AG10803 (cell line): ENCODE measurements at places on chromosomes 6 and 20.

DNA sequence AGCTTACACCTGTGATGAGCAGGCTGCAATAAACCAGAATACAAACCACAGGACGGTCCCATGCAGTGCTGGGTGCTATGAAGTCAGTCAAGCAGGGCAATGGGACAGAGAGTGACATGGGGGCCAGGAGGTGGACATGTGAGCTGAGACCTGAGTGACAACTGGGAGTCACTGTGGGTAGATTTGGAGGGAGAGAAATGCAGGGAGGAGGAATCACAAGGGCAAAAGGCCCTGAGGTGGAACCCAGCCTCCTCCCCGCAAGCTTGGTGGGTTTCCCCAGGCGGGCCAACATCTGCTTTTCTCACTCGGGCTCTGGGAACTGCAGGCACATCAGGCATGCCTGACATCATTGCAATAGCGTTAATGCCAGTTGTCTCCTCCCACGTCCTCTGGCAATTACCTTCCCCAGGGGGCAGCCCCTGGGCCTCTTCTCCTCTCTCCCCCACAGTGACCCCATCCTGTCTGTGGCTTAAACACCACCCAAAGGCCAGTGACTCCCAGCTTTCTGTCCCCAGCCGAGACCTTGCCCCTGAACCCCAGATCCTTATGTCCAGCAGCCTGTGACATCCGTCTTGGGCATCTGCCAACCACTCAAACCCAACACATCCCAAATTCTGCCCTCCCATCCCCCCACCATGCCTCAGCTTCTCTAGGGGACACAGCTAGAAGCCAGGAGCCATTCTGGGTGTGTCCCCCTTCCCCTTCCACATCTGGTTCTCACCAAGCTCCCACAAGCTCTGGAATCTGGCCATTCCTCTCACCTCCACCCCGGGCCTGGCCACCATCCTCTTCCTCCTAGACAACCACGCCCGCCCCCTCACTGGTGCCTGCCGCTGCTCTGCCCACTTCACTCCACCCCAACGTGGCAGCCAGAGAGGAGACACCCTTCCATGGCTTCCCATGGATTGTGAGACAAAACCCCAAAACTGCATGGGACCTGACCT lies 28.2 kb downstream of the PDRG1 start:
- no peak for DNase-seq

GRCh38 chr6:165807249-165807960 lies 144.4 kb upstream of the PDE10A start:
- DNase-seq: no peak

GRCh38 chr6:44084231-44085014 lies 42.8 kb downstream of the MRPL14 start:
- peak; percentile 70 for DNase-seq

DNA sequence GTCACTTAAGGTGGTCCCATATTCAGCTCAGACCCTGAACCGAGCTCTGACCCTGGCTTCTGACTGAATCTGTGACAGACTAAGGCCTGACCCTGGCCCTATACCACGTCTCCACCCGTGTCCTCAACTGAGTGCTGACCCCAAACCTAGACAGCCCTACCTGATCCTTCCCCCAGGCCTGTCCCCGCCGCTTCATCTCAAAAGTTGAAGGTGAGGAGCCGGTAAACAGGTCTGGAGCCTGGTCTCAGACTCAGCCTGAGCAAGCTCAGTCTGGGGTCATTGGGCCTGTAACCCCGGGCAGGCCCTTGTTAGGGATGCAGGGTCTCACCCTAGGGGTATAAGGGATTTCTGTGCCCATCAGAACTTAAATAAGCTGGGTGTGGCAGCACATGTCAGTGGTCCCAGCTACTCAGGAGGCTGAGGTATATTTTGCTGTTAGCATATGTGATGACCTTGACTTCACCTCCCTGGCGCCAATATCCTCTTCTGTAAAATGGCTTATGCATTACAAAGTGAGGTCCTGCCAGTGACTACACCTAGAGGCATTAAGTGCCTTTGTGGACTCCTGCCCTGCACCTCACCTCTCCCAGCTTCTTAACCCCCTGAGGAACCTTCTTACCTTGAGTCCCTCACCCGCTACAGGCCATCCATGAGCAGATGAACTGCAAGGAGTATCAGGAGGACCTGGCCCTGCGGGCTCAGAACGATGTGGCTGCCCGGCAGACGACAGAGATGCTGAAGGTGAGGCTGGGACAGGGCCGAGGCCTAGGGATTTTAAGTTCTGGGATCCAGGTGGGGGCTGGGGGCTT lies 20.0 kb downstream of the RBCK1 start:
- no peak for DNase-seq

DNA sequence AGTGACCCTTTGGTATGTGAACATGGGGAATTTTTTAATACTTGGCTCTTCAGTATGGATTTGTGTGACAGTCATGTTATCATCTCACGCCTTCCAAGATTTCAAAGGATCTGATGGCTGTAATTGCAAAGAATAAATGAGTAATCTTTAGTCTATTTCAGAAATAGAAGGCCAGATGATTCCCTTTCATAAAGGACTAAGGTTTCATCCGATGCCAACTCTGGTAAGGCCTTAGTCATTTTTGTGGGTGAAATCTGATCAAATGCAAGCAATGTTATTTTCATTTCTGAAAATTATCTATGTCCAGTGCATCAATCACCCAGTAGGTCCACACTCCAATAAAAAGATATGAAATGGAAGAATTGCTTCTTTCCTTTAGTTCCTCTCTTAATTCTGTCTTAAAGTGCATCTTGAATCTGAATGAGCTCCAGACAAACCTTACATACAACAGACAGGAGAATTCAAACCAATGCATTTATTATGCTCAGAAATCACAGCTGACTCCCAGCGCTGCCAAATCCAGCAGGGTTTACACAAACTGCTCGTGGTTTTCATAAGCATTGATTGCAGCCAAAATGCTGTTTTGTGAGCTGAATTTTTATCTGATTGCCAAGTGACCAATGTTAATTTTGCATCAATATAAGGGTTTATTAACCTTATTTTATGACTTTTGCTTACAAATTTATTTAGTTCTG lies 565.2 kb upstream of the MARCKS start:
- peak; percentile 60 for DNase-seq

DNA sequence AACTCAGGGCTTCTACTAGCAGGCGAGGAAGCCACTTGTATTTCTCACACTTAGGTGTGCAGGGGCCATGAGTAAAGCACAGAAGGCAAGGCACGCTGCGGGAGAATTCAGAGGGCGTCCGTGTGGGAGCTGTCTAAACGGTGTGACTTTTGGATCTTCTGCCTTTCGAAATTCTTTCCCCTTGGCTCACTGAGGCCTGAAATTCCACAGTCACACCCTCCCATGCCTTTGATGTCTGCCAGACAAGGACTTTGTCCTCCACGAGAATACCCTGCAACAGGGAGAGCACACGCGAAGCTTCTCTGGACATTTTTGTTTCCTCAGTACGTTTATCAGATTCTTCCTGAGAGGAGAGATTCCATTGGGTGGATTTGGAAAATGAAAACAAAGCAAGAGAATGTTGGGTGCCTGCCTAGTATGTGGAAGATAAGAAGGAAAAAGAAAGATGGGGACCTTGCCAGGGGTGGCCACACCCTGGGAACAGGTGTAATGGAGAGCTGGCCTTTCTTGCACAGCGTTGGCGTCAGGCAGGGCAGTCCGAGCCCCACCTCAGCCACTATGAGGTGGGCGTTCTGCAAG lies 235.7 kb downstream of the MYLK4 start:
- DNase-seq: no peak

DNA sequence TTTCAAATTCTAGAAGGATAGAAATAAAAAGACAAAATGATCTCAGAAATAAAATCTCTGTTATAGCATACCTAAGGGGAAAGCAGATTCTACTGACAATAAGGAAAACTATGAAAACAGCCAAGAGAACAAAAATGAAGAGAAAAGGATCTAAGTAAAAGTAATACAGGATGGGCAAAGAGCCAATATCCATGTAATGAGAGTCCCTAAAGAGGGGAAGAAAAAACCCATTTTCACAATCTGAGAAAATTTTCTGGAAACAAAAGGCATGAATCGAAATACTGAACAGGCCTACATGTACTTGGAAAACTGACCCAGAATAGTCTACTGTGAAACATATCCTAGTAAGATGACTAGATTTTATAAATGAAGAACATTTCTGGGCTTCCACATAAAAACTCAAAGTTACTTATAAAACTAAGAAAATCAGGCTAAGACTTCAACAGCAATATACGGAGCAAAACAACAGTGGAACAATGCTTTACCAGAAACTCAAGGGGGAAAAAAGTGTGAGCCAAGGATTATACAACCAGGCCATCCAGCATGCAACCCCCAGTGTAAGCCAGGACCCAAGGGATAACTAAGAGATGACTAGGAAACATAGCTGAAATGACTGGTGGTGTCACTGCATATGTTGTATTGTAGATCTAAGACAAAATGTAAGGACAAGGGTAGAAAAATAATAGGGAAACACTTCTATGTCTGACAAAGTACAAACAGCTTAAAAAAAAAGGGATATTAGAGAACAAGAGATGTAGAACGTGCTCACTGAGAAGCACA lies 10.2 kb downstream of the NAPB start:
- peak; percentile 25 for DNase-seq

- DNase-seq: no peak
Measured at GRCh38 chr6:98463038-98464000, 371.1 kb upstream of the POU3F2 start.

GRCh38 chr20:38630727-38631126 lies 29.1 kb downstream of the ARHGAP40 start:
- DNase-seq: no peak

DNA sequence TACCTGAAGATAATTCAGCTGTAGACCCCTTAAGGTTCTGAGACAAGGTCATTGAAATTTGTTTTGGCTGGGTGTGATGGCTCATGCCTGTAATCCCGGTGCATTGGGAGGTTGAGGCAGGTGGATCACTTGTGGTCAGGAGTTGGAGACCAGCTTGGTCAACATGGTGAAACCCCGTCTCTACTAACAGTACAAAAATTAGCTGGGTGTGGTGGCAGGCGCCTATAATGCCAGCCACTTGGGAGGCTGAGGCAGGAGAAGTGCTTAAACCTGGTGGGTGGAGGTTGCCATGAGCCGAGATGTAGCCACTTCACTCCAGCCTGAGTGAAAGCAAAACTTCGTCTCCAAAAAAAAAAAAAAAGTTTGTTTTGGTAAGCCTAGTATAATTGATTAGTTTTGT lies 11.0 kb downstream of the SRSF3 start:
- DNase-seq: no peak

DNA sequence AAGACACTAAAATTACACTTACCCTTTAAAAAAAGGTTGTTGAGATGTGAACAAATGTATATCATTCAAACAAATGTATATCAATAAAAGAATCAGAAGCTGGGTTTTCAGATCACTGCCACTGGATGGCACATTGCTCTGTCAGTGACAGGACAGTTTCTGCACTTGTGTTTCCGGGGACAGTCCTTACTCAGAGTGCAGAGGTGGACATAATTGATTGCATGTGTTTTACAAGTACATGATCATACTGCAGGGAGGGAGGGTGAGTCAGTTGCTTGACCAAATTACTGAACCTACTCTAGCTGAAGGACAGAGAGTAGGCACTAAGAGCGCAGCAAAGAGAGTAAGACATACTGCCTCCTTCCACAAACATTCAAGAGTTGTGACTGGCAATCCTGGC lies 302.3 kb downstream of the TENT5A start:
- peak; percentile 81 for DNase-seq
